Activated CD8-positive, alpha-beta memory T cell treated with anti-CD3 and anti-CD28 coated beads for 24 hours (primary cell): ENCODE measurements at places on chromosomes 4 and X.

- no peak for DNase-seq
These were observed 1035.4 kb downstream of the SH3BGRL start for GRCh38 chrX:82237328-82237727.

GRCh38 chr4:156581282-156582063 is 390.1 kb downstream of the PDGFC start:
- no peak for DNase-seq

GRCh38 chr4:121370729-121371325 is 10.0 kb downstream of the QRFPR start:
- DNase-seq, result no peak

GRCh38 chr4:89171176-89171805 is 60.0 kb downstream of the TIGD2 start:
- no peak for DNase-seq

DNA sequence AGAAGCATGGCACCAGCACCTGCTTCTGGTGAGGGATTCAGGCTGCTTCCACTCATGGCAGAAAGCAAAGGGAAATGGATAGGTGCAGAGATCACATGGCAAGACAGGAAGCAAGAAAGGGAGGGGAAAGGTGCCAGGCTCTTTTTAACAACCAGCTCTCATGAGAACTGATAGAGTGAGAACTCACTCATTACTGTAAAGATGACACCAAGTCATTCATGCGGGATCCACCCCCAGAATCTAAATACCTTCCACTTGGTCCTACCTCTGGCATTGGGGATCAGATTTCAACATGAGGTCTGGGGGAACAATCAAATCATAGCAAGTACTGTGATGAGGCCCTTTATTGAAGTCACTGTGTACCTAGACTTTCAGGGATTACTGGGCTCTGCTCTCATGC is 72.0 kb upstream of the PRDM5 start:
- no peak for DNase-seq

DNA sequence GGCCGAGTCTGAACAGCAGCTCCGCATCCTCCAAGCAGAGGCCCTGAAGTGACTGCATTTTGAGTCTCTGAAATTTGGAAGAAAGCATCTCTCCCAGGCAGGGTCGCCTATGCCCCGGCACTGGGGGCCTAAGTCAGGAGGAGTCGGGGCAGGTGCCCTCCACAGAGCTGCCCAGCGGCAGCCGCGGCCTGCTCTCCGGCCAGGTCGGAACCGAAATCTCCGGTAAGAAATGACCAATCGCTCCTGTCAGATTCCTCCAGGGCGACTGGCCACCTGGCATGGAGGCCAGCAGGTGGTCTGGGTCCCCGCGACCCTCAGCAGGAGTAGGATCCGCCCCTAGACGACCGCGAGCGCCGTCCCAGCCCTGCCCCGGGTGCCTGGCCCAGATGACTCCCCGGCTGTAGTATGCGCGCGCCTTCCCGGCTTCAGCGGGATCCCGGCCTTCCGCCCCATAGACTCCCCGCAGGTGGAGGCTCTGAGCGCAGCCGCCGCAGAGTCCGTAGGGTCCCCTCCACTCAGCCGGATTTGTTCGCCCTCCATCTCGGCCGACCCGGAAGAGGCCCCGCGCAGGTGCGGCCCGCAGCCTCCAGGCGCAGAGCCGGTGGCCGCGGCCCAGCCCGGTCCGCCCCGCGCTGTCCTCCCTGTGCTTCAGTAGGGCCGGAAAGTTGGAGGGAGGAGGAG is 1.5 kb downstream of the NKX1-1 start:
- DNase-seq, result no peak

- no peak for DNase-seq
These were observed 36.7 kb upstream of the NEUROG2 start for GRCh38 chr4:112552668-112553067.

DNA sequence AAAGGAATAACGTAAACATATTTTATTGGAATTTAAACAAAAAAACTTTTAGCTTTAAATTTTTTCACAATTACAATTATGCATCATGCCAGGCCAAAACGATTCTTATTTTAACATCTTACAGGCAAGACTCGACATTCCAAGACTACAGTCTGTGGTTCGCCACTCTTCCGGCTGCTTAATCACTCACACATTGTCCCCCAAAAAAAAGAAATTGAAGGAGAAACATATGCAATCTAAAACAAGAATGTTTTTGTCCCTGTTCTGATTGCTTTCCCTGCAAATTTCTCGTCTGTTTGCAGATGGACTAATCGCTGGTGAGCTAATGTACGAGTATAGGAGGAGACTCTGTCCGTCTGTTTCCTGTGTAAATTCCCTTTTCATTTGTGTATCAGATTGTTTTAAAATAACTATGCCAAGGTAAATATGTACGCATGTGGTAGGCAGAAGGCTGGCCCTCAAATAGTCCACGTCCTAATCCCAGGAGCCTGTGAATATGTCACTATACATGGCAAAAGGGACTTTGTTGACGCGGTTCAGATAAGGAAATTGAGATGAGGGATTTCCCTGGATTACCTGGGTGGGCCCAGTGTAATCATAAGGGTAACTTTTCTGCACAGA is 37.7 kb upstream of the MTNR1A start:
- DNase-seq, result no peak

DNA sequence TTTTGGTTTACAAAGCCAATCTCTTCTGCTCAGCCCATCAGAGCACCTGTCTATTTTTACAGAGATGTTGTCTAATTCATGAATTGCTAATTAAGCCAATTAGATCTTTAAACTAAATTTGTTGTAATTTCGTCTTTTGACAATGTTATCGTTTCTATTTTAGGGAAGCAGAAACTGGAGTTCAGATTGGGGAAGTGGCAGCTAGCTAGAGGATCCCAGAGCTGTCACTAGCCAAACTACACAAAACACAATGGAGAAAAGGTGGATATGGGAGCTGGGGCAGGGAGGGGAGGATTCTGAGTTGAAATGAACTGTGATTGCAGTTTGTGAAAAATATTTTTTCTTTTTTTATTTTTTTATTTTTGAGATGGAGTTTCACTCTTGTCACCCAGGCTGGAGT is 35.8 kb downstream of the CASP3 start:
- no peak for DNase-seq

DNA sequence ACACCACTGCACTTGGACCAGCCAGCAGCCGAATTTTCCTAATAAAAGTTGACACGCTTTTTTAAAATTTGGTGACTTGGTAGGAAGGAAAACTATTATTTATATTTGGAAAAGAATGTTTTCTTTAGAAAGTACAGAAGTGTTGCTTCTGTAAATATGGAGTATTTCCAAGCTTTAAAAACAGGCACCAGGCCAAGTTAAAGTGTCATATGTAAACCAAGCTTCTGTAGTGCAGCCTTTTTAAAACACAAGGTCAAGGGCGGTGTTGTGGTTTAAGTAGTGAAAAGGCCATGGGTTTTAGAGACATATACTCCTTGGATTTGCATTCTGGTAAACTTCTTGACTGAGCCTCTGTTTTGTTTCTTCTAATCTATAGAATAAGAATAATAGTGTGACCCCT is 62.7 kb downstream of the TRIM2 start:
- DNase-seq, result no peak

DNA sequence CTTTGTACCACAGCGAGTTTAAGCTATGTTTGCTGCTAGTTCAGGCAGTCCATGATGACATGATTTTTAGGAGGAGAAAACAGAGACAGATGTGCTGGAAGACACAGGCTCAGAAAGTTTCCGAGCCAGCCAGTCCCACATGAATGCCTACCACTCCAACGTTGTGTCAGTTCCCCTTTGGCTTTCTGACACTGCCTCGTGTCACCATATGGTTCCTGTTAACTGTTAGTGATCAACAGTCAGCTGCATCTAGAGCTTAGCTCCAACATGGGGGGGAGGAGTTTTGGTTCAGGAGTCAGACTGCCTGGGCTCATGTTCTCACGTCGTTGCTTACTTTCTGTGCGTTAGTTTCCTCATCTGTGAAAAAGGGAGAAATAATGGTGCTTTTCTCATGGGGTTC is 343.7 kb downstream of the MID1IP1 start:
- no peak for DNase-seq

- no peak for DNase-seq
These were observed 294.2 kb upstream of the FTHL17 start for GRCh38 chrX:31366041-31366440.
